Activated effector memory CD4-positive, alpha-beta T cell treated with Interleukin-2 at 50 U/mL for 16 hours (primary cell): ENCODE measurements at places on chromosomes 1 and 21.

GRCh38 chr1:147245586-147246021 is 3.1 kb downstream of the CHD1L start:
- no peak for DNase-seq

DNA sequence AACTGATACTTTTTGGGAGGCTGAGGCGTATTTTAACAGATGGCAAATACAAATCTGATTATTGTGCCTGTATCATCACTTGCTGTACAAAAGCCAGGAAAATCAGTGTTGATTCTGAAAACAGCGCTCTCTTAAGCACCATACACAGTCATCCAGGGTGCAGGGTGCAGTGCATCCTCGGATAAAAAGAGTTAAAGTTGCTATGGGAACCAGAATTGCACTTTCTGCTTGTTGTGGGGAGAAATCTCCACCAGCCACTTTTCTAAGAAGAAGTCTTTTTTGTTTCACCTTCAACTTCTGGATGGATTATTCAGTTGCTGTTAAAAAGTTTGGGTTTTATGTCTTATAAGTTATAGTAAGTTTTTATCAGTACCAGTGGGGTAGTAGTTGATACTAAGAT is 3.8 kb downstream of the LAMC1 start:
- DNase-seq = no peak

- DNase-seq = no peak
Observed at GRCh38 chr1:8323706-8324105, 5.8 kb downstream of the SLC45A1 start.

DNA sequence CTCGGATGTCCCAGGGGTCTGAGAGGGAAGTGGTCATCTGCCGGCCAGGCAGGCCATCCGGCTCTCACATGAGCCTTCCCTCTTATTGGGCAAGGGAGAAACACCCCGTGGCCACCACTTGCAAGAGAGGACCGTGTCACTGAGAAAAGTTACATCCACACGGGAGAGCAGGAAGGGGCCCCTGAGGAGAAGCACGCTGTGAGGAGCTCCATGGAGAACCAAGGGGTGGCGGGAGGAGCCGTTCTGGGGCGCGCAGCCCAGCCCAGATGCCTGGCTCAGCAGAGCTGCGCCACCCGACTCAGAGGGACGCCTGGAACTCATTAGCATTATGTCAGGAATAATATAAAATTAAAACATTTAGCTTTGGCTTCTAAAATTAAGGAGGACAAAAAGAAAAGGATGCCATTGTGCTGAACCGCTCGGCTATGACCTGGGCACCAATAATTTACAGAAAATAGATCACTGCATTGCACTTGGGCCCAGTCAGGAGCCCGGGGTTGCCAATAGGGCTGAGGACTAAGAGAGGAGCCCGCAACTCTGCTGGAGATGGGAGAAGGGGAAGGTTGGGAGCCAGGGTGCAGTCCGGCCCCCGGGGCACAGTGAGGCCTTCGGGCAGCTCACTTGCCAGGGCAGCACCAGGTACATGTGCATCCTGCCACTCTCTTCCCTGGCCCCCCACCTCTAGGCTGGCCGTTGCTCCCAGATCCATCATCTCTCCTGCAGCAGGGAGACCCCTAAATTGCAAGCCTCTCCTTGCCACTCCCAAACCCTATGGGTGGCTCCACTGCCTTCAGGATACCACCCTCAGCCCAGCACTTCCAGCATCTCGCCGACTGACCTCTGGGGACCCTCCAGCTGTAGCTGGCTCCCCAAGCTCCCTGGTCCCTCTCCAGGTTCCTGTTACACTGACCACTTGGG is 84.8 kb downstream of the DMRTB1 start:
- DNase-seq = no peak

- DNase-seq = no peak
Observed at GRCh38 chr1:65717815-65718454, 74.8 kb upstream of the PDE4B start.

GRCh38 chr1:234667600-234668576 is 57.9 kb upstream of the IRF2BP2 start:
- no peak for DNase-seq
